ENCODE measurements at places on chromosomes 16 and 17.

DNA sequence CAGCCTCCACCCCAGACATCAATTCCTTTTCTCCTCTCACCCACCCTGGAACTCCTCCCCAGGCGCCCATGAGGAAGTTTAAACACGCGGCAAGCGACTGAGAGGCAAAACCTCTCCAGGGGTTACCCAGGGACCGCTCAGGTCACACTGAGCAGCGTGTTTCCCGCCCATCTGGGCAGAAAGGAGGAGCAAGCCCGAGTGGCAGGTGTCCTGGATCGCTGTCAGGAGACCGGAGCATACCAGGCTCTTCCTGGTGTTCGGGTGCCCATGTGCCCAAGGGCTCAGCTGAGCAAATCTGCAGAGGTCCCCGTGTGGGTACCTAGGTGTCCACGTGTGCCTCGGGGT, 491 bp downstream of the SLC25A19 start:
- no peak for DNase-seq

DNA sequence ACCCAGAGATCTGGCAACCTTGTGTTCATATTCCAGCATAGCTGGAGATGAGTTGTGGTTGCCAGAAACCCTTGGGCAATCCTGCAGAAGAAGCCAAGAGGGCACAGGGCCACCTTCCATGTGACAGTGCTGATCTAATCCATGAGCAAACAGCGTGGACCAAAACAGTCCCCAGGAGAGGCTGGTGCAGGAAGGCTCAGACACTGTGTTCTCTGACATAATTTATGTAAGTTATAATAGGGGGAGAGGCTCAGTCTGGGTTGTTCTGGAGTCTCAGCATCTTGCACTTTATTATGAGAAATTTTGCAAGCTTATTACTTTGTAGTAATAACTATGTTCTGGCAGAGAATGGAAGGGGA, 273.9 kb downstream of the HAPSTR1 start:
- DNase-seq = no peak

GRCh38 chr17:40209404-40210093, 9.6 kb upstream of the WIPF2 start:
- DNase-seq = no peak

GRCh38 chr16:12411516-12411915, 392.2 kb downstream of the CPPED1 start:
- DNase-seq = no peak

GRCh38 chr16:79523971-79524370, 76.6 kb downstream of the MAF start:
- no peak for DNase-seq

GRCh38 chr17:65346166-65346565, 209.0 kb downstream of the RGS9 start:
- DNase-seq = no peak

GRCh38 chr16:54253118-54253517, 33.5 kb downstream of the IRX3 start:
- no peak for DNase-seq

GRCh38 chr16:75288181-75288580, 36.8 kb upstream of the BCAR1 start:
- no peak for DNase-seq
